Stimulated activated CD8-positive, alpha-beta memory T cell treated with anti-CD3 and anti-CD28 coated beads, Interleukin-15, amount 100 ng/mL, for 4 hours (primary cell): ENCODE measurements at places on chromosomes 7 and 10.
A peak's percentile ranks its signal among the peaks of the same experiment; 100 is the strongest.

- no peak for DNase-seq
Observed at GRCh38 chr7:33790746-33791145, 114.6 kb upstream of the BMPER start.

DNA sequence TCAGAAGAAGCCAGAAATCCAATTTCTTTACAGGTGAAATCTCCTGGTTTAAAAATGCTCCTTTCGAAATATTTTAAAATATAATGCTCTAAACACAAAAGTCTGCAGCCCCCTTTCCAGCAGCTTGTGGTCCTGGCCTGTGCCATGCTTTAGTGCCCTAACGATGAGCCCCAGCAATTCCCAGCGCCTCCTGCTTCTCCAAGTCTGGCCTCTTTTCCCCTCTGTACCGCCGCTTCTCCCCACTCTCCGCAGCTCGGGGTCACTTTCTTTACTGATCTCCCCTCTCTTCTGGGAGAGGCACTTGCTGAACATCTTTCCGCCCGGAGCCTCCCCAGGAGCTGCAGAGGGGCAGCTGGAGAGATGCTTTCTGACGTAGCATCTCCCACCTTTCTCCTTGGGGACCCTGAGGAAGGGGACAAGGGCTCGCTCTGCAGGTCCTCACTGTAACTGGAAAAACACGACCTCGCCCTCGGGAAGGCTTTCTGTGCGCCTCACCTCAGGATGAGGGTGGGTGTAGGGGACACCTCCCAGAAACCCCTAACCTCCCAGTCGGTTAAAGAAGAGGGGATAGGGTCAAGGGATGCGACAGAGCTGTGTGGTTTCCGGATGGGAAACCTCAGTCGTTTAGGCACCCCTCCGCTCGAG, 565 bp upstream of the INA start:
- DNase-seq = no peak

DNA sequence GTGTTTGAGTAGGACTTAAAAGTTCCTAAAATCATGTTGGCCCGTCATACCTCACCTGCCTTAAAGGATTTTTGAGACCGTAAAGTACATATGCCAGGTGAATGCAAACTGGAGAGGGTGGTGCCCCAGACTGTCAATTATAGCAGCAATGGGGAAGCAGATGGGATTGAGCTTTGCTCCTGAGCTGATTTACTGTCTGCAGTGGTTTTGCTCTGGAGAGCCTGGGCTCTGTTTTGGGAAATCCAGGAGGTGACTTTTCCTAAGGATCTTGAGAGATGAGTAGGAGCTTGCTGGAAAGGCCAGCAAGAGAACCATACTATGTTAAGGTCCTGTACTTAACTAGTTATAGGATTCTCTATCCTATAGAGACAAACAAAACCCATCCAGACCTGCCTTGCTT, 43.0 kb downstream of the COL13A1 start:
- DNase-seq = no peak

- DNase-seq = no peak
Observed at GRCh38 chr7:84297616-84298015, 103.0 kb upstream of the SEMA3A start.

DNA sequence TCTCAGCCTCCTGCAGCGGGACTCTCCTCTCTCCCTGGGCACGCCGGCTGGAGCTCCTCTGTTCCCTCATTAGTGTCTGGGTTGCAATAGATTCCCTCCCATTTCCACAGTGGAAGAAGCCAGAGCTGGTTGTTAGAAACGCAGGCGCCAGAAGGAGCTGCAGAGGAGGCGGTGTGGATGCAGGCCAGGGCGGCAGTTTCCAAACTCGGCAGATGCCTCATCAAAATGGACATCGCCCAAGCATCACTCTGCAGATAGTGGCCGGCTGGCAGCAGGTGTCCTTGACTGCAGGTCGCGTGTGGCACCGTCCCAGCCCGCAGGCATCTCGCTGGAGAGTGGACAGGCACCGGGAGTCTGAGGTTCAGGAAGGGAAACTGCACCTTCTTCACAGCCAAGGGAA, 201.8 kb downstream of the TCERG1L start:
- no peak for DNase-seq

- DNase-seq = no peak
Observed at GRCh38 chr10:75029420-75029819, 82.0 kb upstream of the SAMD8 start.

- no peak for DNase-seq
Observed at GRCh38 chr7:668139-668931, 58.2 kb upstream of the DNAAF5 start.

DNA sequence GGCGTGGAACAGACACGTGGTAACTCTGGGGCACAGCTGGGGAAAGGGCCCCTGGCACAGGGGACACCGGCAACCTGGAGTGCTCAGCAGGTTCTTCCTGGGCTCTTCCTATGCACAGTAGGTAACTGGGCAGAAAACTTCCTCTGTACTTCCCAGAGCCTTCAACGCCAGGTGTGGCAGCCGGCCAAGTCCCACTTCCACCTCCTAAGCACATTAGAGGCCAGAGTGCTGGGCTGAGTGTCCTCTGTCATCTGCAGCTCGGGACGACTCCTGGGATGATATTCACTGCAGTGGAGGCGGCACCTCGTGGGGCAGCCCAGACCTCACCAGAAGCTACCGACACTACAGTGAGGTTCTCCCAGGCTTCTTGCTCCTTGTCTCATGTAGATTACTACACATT, 114.5 kb downstream of the LARP4B start:
- no peak for DNase-seq

GRCh38 chr10:113718969-113719822, 32.3 kb upstream of the PLEKHS1 start:
- no peak for DNase-seq

DNA sequence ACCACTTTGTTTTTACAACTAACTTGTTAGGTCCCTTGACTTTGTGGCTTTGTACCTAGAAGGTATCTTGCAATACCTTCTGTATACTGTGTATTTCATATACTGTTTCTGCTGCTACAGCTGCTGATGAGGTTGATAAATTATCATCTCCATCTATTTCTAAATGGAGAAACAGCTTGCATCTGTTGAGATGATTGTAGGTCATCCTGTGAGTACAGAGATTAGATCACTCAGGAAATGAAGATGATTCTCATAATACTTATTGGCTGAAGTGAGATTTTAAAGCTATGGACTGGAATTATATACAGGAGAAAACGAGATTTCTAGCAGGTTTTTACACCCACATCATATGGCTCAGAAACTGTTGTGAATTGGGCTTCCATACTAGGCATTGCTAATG, 280.5 kb downstream of the KCND2 start:
- DNase-seq = no peak

- DNase-seq = peak; percentile 35
Observed at GRCh38 chr7:33040803-33041516, 21.6 kb downstream of the NT5C3A start.

DNA sequence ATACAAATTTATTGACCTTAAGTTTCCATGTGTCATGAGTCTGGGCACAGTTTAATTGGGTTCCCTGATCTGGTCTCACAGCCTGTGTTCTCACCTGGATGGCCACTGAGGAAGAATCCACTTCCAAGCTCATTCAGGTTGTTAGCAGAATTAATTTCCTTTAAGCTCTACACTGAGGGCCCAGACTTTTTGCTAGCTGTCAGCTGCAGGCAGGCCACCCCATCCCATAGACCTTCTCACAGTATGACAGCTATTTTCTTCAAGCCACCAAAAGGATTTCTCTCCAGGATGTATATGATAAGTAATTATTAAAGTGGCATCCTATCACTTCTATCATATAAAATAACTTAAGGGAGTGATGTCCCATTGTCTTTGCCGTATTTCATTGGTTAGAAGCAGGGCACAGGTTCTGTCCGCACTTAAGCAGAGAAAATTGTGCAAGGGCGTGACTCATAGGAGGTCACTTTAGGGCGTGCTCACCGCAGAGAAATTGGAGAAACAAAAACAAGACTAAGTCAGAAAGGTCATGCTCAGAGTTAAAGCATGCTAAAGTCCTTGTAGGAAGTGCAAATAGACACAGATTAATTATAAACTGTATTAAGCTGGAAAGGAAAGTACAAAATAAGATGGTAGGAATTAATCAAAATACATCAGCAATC, 109.9 kb downstream of the AHR start:
- no peak for DNase-seq

DNA sequence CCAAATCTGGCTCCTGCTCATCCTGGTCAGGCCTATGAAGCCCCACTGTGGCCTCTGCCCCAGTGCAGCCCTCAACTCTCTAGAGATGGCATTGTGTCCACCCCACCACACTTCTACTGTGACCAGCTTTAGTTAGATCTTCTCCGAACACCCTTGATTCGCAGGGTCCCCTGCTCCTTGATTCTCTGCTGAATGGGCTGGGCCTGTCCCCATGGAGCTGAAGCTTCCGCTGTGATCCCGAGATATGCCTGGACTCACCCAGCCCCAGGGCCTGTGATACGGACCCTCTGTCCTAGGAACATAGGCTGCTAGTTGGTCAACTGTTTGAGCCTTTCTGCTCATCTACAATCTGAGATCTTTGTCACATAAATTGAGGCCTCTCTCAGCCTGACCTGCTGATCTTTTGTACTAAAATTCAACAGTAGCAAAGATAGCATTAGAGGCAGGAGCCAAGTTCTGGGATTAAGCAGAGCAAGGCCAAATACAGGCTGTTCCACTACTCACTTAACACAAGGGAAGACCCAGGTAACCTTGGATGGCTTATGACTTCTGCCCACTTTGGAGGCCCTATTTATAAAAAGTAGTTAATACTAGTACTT, 6.5 kb upstream of the PPIF start:
- no peak for DNase-seq

DNA sequence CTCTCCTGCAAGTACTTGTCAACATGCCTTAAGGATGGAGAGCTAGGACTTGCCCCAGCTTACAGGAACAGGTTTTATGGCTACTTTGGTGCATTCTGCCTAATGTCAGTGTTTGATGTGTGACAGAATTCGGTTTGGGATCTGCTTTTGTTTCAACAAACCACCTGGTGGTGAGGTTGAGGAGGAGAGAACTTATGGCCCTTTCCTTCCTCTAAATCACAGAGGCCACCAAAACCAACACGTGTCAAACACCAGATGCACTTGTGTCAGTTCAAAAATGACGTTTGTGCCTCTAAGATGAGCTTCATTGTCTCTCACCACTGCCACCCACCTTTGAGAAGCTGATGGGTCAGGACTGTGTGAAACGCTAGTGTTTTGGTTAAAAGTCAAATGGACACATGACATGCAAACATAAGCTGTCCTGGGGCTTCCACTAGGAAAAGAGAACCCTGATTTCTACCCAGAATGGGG, 83.9 kb downstream of the OSBPL3 start:
- DNase-seq = no peak

DNA sequence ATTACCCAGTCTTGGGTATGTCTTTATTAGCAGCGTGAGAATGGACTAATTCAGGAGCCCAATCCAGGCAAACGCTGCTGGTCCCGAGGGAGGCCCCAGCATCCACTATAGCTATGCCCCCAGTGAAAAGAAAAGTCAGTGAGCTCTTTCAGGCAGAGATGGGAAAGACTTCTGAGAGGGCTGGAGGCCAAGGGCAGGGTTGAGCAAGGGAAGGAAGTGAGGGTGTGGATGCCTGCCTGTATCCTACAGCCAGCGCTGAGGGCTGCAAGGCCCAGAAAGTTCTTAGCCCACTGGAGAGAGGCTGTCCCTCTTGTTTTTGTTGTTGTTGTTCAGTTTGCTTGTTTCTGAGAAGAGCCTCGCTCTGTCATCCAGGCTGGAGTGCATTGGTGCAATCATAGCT, 261.6 kb downstream of the ZEB1 start:
- no peak for DNase-seq
